ENCODE measurements at places on chromosomes 3 and 15. TPM values are rescaled to one million over a fixed set of nuclear protein-coding genes. Genes with fewer than 3 reads are reported as not detected.

The ATG3 gene
- total RNA-seq: 57.9 TPM

The ACTRT3 gene
- total RNA-seq: 2.5 TPM

The RTP3 gene
- not detected for total RNA-seq

The PYDC2 gene
- total RNA-seq: not detected

The COL6A5 gene
- total RNA-seq: not detected

The CD200 gene
- not detected for total RNA-seq

The FBXL22 gene
- total RNA-seq: 0.18 TPM

The MDFIC2 gene
- not detected for total RNA-seq

The SPATA12 gene
- total RNA-seq: 0.47 TPM

The CHRFAM7A gene
- 7.5 TPM for total RNA-seq

Measured in A549 treated with CORT108297 at 1 μM for 4 hours (cell line).